NAMALWA (cell line): ENCODE measurements at places on chromosomes 5 and 9.

DNA sequence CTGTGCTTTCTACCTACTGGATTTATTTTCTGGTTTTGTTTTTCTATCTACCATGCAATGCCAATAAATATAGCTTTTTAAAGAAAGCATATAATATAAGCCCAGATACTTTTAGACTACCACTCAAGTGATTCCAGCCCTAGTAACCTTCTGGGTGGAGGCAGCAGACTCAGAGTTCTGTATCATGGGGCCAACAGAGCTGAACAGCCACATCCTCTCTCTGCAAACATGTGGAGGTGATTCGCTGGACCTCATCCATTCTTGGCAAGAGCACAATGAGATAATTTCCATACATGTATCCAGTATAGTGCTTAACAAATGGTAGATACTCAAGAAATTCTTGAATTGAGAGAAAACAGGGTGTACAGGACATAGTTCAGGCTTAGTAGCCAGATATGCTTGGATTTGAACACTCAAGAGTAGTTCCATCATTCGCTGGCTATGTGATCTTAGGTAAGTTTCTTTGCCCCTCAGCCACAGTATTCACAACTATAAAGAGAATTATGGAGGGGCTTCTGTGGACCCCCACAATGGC, 124.5 kb downstream of the ASTN2 start:
- DNase-seq: no peak

- DNase-seq: no peak
Measured at GRCh38 chr5:176648474-176649194, 1.4 kb downstream of the TSPAN17 start.

GRCh38 chr5:94389515-94389899, 228.9 kb downstream of the KIAA0825 start:
- DNase-seq: no peak

DNA sequence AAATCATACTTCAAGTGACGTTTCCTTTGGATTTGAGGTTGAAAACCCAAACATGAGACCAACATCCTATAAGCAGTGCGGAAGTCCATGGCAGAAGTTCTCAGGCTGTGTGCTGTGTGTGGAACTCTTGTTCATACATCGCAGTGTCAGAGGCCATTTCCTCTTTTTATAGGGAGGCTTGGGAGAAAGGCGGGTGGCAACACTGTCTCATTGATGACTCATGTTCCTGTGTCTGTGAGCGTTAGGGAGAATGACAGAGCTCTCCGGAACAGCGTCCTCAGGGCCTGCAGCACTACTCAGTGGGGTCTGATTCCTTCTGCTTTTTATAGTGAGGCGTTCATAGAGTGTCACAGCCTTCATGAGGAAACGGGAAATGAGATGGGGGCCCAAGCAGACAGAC, 98.8 kb upstream of the BASP1 start:
- DNase-seq: no peak

- no peak for DNase-seq
Measured at GRCh38 chr5:37604290-37604689, 225.2 kb downstream of the WDR70 start.

- no peak for DNase-seq
Measured at GRCh38 chr5:61505281-61505680, 173.2 kb downstream of the ZSWIM6 start.

DNA sequence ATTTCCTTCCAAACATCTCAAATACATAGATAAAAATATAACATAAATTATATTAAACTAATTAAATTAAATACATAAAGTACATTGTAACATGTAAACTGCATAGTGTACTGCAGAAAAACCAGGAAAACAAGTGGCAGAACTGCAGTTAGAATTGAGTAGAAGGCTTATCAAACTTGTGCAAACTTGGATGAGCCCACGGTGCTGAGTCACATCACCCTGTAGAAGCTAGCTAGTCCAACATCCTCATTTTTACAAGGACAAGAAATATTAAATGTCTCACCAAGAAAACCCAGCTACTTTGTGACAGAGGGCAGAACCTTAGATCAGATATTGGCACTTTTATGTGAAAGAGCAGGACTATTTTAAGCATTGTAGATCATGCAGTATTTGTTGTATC, 807.9 kb upstream of the NUDT12 start:
- DNase-seq: no peak

GRCh38 chr5:59001154-59001553, 418.3 kb downstream of the RAB3C start:
- no peak for DNase-seq

DNA sequence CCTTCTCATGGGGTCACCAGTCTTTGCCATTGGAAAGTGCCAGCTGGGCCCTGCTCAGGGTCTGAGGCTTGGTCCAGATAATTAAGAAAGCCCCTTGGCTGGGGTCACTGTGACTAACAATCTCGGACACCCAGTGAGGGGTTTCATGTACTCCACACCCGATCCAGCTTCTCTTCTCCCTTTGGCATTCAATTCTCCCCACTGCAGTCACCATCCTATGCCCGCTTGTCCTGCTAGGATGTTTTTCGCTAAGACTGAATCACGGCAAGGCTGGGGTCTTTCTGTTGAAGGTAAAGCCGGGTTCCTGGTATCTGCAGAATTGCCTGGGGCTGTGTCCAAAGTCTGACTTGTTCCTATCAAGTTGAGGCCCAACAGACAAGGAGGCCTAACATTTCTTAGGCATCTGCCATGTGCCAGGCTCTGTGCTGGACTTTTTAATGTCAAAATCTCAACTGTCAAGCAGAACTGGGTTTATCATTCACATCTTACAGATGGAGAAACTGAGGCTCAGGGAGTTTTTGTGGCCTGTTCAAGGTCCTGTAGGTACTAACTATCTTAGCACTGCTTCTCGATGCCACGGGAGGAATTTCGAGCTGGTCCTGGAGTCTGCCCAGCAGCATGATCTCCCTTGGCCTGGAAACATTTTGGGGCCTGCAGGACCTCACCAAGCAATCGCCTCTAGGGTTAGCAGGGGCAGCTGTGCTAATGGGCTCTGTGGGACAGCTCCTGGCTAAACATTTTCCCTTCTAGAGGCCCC, 142.0 kb upstream of the ALDH1B1 start:
- DNase-seq: no peak

DNA sequence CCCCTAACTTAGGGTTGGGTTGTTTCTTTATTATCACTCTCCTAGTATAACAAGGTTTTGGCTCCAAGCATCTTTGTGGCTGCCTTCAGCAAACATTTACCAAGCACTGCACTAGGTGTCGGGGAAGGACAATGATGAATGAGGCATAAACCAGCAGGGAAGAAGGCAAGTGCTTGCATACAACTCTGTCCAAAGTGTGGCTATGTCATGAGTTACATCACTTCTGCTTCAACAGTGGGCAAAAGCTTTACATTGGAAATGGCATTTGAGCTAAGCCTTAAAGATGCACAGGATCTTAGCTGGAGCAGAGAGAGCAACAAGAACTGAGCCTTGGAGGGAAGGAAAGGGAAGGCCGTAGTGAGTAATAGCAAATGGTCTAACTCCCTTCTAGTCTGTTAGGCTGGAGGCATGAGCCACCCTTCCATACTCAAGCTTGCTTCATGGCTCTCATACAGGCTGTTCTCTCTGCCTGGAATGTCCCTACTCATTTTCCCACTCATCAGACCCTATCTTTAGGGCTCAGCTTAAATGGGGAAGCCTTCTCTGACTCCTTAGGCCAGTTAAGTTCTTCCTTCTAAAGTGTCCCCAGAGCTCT, 121.8 kb downstream of the SEMA6A start:
- DNase-seq: no peak

GRCh38 chr5:43514025-43514424, 923 bp downstream of the C5orf34 start:
- DNase-seq: peak; percentile 28

GRCh38 chr9:92706218-92706940, 36.4 kb upstream of the IPPK start:
- DNase-seq: peak; percentile 77

DNA sequence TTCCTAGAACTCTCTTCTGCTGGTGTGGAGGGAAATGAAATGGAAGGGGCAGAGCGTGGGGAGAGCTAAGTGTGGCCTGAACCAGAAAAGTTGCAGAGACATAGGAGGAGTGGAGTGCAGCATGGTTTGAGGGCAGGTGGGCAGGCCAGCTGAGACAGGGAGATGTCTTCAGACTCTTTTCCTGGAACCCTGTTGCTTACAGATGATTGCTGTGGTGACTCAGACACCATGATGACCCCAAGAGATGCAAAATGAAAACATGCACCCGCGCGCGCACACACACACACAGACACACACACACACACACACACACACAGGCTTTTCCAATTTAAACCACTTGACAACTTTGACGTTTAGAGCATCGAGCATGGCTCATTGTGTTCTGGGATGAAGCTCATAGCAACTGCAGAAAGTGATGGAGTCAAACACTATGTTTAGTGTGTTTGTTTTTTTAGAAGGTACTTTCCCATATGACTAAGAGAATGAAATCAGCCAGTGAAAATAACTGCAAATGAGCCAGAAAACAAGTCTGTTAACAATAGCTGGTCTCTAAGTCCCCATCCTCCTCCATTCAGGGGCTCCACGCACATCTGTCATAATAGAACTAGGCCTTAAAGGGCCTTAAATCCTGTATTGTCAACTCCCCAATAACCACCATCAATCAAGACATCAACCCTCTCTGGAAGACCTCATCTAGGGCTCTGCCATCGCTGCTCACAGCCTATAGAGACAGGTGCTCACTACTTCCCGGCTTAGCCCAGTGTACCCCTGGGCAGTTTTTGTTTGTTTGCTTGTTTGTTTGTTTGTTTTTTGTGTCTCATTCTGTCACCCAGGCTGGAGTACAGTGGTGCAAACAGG, 9.6 kb downstream of the TMOD1 start:
- no peak for DNase-seq

- DNase-seq: peak; percentile 66
Measured at GRCh38 chr5:38193015-38193581, 65.3 kb upstream of the EGFLAM start.

GRCh38 chr5:63655043-63655442, 307.2 kb downstream of the HTR1A start:
- DNase-seq: no peak

GRCh38 chr9:116051528-116051927, 102.1 kb upstream of the PAPPA start:
- DNase-seq: no peak

DNA sequence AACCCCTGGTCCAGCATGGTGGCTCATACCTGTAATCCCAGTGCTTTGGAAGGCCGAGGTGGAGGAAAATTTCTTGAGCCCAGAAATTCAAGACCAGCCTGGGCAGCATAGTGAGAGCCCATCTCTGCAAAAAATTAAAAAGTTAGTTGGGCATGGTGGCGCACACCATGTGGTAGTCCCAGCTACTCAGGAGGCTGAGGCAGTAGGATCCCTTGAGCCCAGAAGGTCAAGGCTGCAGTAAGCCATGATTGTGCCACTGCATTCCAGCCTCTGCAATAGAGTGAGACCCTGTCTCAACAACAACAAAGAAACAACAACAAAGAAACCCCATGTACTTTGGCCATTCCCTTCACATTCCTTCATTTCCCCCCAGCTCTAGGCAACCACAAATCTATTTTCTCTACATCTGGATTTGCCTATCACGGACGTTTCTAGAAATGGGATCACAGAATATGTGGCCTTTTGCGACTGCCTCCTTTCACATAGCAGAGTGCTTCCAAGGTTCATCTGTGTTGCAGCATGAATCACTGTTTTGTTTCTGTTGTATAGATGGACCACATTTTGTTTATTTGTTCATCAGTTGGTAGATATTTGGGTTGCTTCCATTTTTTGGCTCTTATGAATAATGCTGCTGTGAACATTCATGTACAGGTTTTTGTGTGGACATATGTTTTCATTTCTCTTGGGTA, 17.9 kb downstream of the MIGA2 start:
- no peak for DNase-seq

DNA sequence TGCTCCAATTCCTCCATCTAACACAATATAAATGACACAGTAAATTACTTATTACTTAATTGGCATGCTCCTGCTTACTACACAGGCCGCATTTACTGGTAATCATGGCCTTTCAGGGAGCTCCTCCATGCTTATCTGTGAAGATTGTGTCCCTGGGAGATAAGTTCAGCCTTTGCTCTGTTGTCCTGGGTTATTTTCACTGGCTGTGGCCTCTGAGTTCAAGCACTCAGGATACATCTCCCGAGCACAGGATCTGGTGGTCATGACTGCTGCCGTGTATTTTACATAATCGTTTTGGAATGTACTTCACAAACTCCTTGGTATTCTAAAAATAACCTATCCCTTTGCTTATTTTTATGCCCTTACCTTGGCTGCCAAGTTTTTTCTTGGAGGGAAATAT, 215.7 kb downstream of the ICE1 start:
- DNase-seq: no peak

- no peak for DNase-seq
Measured at GRCh38 chr9:136786451-136786850, 4.7 kb upstream of the TMEM141 start.

DNA sequence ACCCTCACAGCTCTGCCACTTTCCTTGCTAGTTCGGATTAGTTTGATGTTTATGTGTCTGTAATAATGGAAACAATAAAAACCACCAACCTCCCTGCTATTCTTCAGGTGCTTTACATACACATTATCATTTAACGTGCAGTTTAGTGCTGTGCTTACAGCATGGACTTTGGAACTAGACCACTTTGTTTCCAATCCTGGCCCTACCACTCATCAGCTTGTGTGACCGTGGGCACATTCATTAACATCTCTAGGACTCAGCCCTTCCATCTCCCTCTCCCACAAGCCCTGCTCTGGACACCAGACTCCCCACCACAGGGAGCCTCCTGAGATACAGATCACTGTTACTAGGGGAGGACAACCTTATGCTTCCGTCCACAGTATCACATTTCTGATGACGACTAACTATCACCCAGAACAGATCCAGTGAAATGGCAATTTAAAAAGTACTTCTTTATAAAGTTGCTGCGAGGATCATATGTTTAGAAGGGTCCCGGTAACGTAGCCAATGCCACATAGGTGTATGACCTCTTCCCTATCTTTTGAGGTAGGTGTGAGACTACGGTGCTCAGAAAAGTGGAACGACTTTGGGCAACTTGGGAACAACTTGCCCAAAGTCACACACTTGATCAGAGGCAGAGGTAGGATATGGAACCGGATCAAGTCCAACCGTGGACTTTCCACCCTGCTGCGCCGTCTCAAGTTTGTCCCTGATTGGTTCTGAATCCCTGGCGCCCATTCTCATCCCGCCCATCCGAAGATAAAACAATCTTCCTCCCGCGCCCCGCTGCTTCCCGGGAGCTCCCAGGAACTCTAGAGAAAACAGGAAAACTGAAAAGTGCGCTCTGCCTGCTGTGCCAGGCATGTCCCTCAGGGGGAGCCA, 132.4 kb upstream of the NIPBL start:
- DNase-seq: no peak

DNA sequence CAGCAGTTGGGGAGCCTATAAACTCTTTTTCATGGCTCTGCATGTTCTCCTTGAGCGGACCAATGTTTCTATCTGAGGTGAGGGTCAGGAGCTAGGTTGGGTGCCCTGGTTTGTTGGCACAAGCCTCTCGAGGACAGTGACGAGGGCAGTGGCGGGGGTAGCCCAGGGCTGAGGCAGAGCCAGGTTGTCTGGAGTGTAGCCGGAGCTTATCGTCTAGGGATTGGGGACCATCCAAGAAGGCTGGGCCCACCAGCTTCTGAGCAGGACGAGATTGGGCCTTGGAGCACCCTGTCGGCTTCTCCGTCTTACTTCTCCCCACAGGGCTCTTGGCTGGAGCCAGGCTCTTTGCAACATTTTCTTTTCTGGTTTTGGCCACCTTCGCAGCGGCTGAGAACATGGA, 13.2 kb upstream of the CCL21 start:
- DNase-seq: no peak

- DNase-seq: no peak
Measured at GRCh38 chr9:97930972-97931371, 7.0 kb downstream of the HEMGN start.
